ENCODE measurements at places on chromosomes 6 and 20.

- no peak for DNase-seq
Measured at GRCh38 chr6:132790450-132790849, 8.0 kb downstream of the SLC18B1 start.

DNA sequence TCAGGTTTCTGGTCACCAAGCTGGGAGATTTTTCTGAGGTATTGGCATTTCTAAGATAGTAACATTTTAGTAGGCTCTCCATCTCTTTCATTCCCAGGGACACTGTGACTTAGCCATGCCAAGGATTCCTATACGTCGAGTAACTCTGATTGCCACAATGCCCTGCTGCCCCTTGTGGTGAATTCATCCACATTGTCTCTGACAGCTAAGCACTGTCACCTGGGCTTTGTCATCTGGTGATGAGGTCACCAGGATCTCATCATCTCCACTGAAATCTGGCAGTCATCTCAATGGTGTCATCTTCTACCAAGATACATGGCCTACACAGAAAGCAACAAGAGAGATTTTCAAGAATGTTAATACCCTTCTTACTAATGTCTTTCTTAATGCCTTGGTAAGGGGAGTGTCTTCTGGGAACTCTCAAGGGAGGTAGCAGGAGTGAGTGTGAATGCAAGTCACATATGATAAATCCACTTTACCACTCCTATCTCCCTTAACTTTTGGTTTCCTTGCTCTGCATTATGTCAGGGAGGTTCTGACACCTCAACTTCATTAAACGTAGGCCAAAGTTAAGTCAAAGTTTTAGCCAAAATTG is 246.7 kb downstream of the CD109 start:
- DNase-seq, result no peak

GRCh38 chr6:129793447-129793846 is 67.7 kb downstream of the TMEM244 start:
- DNase-seq, result no peak

GRCh38 chr6:82836022-82836575 is 229.5 kb downstream of the UBE3D start:
- DNase-seq, result no peak

DNA sequence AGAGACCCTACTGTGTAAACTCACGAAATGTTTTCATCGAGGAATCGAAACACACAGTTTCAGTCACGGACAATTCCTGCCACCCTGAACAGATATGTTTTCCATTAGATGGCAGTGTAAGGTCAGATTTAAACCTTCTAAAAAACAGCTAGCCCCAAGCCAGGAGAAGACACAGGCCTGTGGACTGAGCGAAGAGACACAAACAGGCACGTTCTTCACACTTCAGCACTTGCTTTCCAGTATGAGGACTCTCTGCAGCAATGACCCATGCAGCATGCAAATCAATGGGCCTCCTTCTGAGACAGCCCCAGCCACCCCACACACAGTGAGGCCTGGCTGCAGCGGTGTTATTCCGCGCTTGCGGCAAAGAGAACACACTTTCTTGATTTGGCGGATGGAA is 31.9 kb downstream of the HUS1B start:
- DNase-seq, result peak; percentile 22

GRCh38 chr6:63509652-63510352 is 62.5 kb upstream of the LOC128125822 start:
- peak; percentile 19 for DNase-seq

- DNase-seq, result no peak
Measured at GRCh38 chr6:40860443-40860842, 178.6 kb downstream of the UNC5CL start.

GRCh38 chr6:129233458-129234134 is 350.7 kb downstream of the LAMA2 start:
- DNase-seq, result no peak

- DNase-seq, result no peak
Measured at GRCh38 chr6:153090241-153090930, 40.7 kb downstream of the RGS17 start.

GRCh38 chr20:57847104-57847503 is 137.3 kb upstream of the PMEPA1 start:
- no peak for DNase-seq

DNA sequence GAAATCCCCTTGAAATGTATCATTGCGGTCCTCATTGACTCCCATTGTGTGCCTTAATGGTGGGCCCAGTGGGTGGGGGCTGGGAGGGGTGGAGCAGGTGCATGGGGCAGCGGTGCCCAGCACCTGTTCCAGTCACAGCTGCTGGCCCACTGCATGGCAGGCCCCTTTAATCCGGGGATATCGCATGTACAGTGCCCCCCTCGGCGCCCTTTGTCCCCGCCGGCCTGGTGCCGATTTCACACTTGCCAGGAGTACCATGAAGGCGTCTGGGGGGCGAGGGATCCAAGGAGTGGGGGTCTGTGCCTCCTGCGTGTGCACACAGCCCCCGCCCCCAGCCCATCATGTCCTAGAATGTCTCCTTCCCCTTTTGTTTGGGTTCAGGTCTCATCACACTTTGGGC is 2.8 kb downstream of the SNAI1 start:
- no peak for DNase-seq

DNA sequence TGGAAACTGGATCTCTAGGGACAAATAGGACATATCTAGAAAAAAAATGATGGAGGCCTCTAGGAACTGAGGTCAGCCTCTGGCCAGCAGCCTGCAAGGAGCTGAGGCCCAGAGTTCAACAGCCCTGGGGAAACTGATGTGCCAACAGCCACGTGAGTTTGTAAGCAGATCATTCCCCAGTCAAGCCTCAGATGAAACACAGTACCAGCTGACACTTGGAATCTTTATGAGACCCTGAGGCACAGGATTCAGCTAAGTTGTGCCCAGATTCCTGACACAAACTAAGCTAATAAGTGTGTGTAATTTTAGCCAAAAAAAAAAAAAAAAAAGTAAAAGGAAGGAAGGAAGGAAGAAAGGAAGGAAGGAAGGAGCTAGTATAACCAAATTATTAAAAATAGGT is 1059.8 kb upstream of the MAP3K7 start:
- no peak for DNase-seq

GRCh38 chr6:140183881-140184280 is 809.4 kb upstream of the CITED2 start:
- DNase-seq, result no peak

DNA sequence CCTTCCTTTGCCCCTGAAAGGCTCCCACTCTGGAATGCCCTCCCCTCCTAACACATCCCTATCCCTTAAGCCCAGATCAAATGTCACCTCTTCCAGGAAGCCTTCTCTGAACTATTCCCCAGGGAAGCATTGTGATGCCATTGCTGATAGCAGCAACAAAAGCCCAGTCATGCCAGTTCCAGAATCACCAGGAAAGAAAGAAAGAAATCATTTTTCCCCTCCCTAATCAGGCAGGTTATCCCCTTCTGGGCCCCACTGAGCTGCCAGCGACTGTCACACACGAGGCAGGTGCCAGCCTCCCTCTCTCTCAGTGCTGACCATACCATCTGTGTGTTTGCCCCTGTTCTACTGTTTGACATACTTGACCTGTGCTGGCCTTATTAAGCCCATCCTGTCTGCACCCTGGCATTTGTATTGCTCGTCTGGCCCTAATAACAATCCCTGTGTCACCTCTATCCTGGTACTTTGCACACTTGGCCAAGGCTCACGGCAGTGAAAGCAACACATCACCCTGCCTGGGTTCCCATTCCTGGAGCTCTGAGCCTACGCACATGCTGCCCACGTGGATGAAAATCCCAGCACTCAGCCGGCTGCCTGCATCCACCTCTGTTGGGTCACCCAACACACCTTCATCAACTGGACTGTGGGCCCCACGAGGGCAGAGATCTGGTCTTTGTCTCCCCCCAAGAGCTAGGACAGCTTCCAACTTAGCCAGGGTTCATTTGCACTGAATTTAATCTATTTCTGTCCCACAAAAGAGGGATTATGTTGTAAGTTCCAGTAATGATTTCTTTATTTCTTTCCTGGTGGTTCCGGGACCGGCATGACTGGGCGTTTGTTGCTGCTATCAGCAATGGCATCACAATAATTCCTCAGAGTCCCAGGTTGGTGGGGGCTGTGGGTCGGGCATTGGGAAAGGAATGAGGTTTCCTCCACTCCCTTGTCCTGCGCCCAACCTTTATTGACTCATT is 5.3 kb upstream of the BPIFB1 start:
- no peak for DNase-seq

DNA sequence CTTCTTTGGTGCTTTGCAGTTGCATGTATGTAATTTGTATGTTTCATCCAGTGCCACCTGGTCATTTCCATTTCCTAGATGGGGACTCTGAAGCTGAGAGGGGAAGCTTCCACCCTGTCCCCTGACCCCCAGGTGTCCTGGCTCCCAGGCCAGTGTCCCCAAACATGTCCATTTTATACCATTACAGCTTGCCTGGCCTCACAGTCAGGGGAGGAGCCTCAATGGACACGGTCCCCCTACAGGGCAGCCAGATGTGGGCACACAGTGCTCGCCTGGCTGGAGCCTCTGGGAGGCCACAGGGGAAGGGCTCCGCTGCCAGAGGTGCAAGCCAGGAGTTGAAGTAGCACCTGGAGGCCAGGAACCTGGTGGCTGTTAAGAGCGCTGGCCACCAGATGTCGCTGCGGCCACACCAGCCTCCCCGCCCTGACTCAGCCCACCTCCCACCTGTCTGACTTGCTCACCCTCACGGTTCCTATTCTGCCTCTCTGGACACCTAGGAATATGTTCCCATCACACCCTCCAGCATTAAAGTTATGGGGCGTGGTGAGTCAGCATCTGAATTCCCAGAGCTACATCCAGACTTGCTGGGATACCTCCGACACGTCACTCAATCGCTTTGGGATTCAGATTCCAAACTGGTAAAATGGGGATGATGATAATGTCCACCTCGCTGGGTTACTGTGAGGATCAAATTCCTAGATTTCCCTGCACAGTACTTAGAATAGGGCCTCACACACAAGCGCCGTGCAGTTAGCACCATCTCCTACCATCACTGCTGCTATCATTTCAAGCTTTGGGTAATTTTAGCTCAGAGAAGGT is 107.4 kb downstream of the SULF2 start:
- peak; percentile 74 for DNase-seq

DNA sequence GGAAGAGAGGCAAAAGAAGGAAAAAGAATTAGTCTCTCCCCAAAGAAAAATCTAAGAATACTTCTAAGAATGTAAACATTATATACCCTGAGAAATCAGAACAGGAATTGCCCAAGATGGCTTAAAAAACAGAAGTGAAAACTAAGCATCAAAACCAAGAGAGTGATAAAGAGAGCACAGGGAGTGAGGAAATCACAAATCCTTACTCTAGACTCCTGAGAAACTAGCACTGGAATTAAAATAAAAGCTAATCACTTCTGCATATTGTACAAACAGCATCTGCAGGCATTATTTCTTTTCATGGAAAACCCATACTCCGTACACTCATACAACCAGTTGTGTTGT is 285.7 kb downstream of the BTBD9 start:
- no peak for DNase-seq

DNA sequence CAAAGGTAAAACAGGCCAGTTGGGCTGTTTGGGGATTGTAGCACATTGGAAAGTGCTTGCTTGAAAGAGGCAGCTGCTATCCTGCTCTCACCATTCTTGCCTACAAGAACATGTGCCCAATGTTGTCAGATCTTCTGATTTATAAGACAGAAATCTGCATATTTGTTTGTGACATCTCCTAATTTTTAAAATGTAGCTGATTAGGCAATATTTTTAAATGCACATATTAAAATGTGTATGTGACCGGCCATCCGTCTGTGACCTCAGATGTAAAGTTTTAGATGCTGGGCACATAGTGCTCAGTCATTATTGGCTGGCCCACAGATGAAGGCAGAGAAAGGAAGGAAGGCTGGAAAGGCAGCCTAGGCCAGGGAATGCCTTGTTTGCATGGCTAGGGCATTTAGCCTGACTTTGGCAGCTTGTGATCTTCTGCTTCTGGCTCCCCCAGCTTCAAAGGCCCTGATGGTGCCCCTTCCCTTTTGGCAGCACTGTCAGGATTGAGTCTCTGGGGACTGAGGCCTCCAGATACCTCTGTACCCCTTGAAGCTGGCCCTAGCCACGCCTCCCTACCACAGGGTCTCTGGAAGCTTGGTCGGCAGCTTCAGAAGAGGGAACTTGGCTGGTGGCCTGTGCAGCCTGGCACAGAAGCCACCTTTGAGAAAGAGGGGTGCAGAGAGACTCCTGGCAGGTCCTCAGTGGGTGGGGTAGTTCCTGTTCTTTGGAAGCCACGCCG is 6.4 kb downstream of the SNPH start:
- DNase-seq, result no peak

GRCh38 chr6:92779746-92780145 is 639.6 kb downstream of the EPHA7 start:
- DNase-seq, result no peak

DNA sequence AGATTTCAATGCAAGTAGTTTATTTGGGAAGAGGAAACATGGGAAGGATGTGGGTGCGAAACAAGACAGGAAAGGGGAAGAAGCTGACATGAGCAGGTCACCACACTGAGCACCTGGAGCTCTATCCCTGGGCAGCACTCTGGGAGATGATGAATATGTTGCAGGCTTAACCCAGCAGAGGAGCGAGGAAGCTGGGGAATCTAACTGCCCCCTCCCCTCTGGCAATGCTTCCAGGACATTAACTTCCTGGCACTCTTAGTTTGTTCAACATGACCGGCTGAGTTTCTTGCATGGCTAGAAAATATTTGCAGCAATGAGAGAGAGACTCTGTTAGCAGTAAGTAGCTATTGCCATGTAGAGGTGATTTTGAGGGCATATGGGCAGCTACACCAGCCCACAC is 4.9 kb upstream of the ADA start:
- DNase-seq, result no peak

GRCh38 chr6:5999688-6000608 is 6.8 kb downstream of the NRN1 start:
- DNase-seq, result no peak

- DNase-seq, result no peak
Measured at GRCh38 chr6:1624058-1624850, 14.5 kb downstream of the FOXC1 start.

DNA sequence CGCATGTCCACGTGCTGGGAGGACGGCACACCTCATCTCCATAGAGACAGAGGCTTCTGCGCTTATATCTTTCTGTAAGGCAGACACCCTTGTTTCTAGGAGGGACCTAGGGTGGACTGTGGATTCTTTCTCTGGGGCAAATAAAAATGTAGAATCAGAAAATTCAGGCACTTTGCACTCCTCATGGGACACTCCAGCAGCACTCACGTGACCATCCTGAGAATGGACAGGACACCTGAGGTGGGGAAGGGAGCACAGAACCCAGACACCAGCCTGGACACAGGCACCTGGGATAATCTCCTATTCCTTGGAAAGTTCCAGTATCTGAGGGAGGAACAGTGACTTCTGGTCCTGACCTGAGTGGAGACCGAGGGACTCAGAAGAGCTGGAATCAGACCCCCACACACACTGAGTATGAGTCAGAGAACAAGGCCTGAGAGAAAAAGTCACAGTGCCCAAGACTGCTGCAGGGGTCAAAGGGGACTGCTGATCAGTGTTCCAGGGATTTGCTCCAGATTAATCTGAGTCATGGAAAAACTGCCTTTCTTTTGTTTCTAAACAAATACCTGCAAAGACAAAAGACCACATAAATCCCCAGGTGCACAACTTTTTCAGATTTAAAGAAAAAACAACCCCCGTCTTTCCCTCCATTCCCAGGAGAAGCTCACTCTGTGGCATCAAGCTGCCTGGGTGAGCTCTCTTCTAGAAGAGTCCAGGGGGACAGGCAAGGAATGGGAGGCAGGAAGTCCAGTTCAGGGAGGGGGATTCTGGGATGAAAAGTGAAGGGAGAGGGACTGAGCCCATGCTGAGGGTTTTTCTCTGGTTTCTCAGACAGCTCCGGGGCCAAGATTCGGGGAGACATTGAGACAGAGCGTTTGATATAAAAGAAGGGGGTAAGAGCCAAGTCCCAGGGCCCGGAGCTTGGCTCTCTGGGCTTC is 35.6 kb upstream of the MICB start:
- DNase-seq, result no peak
